Renal cortex interstitium (tissue), 15 donors: ENCODE measurements at places on chromosomes 12 and 14. TPM values are rescaled to one million over a fixed set of nuclear protein-coding genes. Genes with fewer than 3 reads are reported as not detected.
A peak's percentile ranks its signal among the peaks of the same experiment; 100 is the strongest.

SLC25A21 gene
- polyA plus RNA-seq: 3.5 TPM

GRCh38 chr12:66255737-66256136 is 46.6 kb upstream of the HELB start:
- no peak for DNase-seq

AICDA gene
- polyA plus RNA-seq: 0.44 TPM

SMCO2 gene
- polyA plus RNA-seq: 0.24 TPM

DNA sequence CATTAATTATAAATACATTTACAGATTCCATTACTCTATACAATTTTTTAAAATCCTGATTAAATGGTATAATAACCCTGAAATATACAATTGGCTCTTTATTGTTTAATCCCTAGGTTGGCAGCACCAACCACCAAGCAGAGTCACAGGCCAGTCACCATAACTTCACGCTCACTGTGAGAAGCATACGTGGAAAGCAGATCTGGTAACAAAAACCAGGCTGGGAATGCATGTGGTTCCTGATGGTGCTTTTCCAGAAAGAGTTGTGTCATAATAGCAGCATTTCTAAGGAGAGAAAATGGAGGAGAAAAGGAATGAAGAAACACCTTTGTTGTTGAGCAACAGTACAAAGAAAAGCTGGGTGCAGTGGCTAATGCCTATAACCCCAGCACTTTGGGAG is 66.1 kb downstream of the SIX6 start:
- DNase-seq: no peak

DNA sequence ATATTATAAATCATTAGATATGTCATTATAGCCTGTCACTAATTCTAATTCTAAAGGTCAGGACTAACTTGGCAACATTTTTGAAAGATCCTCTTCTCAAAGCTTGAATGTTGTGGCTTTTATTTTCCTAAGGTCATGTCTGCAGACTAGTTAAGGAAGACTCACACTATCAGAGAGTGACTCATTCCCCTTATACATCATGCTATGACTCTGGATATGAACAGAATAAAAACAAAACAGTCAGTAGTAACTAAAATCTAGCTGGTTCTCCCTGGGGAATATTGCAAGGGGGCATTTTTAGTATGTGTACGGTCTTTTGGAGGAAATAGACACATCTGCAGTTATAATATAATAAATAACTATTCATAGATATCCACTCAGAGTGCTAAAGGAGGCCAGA is 170.6 kb downstream of the SLC2A13 start:
- DNase-seq: no peak

- DNase-seq: peak; percentile 40
These were observed 857 bp downstream of the ETNK1 start for GRCh38 chr12:22625762-22626294.

GRCh38 chr12:55642267-55642666 is 5.6 kb downstream of the OR10P1 start:
- no peak for DNase-seq

DNA sequence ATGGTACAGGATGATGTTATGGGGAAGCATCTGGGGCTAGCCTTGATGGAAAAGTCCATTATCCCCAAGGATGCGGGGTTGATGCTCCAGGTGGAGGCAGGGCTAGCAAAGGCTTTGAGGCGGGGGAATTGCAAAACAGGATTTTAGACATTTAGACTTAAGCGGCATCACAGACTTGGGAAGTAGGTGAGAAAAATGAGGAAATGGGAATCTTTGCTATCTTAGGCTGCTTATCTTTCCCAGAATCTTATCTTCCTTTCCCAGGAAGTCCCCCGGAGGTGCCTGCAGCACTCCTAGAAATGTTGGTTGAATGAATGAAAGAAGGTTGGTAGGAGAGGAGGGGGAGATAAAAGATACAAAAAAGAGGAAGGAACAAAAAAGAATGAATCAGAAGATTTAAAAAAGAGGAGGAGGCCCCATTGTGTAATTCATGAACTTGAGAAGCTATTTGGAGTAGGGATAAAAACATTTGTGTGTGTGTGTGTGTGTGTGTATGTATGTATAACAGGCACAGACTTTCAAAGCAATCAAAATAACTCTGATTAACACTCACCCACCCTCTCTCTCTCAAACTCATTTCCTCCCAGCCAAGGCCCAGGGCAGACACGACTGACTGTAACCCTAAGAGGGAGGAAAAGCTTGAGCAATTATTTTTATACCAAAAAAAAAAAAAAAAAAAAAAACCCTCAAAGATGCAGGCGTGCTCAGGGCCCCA is 62.5 kb upstream of the TBX3 start:
- no peak for DNase-seq
